ENCODE measurements at places on chromosomes 7 and 10. TPM values are rescaled to one million over a fixed set of nuclear protein-coding genes. Genes with fewer than 3 reads are reported as not detected.

PNLIPRP3 gene
- not detected for total RNA-seq

PRKG1 gene
- not detected for total RNA-seq

CCL24 gene
- total RNA-seq: not detected

CRHR2 gene
- total RNA-seq: not detected

NDUFA5 gene
- 62.1 TPM for total RNA-seq

ABCC2 gene
- 1.3 TPM for total RNA-seq

GPR26 gene
- total RNA-seq: not detected

ZNF365 gene
- total RNA-seq: not detected

SDK1 gene
- total RNA-seq: 0.16 TPM

DNA sequence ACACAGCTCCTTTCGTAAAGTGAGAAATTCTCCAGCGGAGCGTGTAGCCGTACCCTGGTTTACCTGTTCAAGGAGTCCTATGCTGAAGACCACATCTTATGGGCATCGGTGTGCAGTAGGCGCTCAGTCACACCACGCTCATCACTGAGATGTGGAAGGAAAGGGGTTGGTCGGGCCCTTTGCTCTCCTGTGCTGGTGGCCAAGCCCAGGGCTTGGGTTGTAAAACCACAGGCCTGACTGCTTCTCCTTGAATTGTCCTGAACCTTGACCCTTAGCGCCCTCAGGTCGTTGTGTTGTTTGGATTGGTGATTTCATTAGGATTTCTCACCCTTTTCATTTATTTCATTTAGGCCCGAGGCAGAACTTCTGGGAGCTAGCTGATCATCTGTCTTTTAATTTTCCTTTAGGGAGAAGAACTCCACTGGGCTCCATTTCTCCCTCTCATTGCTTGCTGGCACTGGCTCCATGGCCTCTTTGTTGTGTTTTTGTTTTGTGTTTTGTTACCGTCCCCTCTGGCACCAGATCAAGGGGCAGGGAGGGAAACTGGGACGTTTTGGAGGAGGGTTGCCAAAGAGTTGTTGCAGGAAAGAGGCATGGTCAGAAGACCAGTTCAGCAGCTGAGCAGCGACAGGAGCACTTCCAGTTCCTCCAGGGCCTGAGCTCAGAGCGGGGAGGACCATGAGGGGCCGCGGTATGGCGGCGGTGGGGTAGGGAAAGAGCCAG is 511.4 kb upstream of the GALNT17 start:
- H3K4me1 ChIP-seq: no peaks in the 10 kb centered on the region
- H3K27me3 ChIP-seq: no peaks in the 10 kb centered on the region
- H3K36me3 ChIP-seq: no peaks in the 10 kb centered on the region
- no peak overlapping the region for H3K4me3 ChIP-seq
- H3K27ac ChIP-seq: no peak overlapping the region

GRCh38 chr7:102908676-102909075 is 4.1 kb upstream of the LRRC17 start:
- no peak overlapping the region for H3K27ac ChIP-seq
- no peak for DNase-seq
- H3K4me3 ChIP-seq: no peak overlapping the region

DNA sequence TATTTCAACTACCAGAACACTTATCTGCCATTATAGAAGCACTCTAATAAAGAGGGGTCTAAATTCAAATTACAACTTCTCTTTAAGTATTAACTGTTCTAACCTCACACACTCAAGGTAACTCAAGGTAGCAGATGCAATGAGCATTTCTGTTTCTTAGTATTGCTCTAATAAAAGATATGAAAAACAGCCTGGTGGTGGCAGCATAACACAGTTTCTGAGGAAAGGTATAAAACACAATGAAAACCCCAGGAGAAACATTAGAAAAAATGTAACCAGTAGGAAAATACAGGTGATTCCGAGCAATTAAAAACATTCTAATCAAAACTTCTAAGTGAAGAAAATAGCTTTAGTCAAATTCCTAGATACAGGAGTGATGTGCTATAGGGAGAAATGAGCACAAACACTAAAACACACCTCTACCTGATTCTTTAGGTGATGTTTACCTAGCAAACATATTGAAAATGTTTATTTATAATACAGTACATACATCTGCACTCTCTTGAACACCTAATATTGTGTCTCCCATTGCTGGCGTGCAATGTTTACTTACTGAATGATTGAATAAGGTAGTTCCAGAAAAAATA is 3.5 kb downstream of the MKRN1 start:
- no peaks in the 10 kb centered on the region for H3K27me3 ChIP-seq
- peak overlapping the region; percentile 60 for H3K4me3 ChIP-seq
- DNase-seq: peak; percentile 85
- peak overlapping the region; percentile 54 for H3K27ac ChIP-seq
- peaks cover 10% of the 10 kb centered on the region for H3K36me3 ChIP-seq

GRCh38 chr10:1253523-1254353 is 197.6 kb downstream of the WDR37 start:
- peak overlapping the region; percentile 56 for H3K27ac ChIP-seq
- peak; percentile 53 for DNase-seq
- H3K27me3 ChIP-seq: peaks cover 39% of the 10 kb centered on the region
- H3K4me1 ChIP-seq: peaks cover 7% of the 10 kb centered on the region
- no peak overlapping the region for H3K4me3 ChIP-seq

DNA sequence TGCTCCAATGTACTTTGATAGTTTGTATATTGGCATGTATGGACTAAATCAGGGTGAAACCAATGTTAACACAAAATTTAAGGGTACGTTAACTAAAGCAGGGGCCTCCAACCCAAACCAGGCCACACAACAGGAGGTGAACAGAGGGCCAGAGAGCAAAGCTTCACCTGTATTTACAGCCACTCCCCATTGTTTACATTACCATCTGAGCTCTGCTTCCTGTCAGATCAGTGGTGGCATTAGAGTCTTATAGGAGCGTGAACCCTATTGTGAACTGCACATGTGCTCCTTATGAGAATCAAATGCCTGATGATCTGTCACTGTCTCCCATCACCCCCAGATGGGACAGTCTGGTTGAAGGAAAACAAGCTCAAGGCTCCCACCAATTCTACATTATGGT is 62.0 kb upstream of the SCIN start:
- no peak overlapping the region for H3K4me3 ChIP-seq
- H3K4me1 ChIP-seq: no peaks in the 10 kb centered on the region
- H3K36me3 ChIP-seq: no peaks in the 10 kb centered on the region
- peaks cover 6% of the 10 kb centered on the region for H3K27me3 ChIP-seq
- DNase-seq: no peak
- no peak overlapping the region for H3K27ac ChIP-seq

DNA sequence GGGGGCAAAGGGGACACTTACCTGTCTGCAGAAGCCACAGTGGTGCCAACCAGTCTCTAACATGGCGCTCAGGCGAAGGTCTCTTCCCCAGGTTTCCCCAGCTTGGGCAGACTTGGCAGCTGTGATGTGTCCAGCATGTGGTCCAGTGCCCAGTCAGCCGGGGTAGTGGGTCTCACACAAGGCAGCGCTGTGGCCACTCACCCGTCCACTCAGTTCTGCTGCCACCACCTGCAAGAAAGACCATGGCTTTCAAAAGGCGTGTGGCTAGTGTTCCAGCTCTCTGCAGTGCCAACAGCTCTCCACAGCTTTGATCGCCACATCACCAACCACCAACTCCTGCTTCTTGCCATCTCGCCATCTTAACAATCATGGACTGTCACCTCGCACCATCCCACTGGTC is 259.6 kb downstream of the USP6NL start:
- no peaks in the 10 kb centered on the region for H3K36me3 ChIP-seq
- H3K4me1 ChIP-seq: no peaks in the 10 kb centered on the region
- DNase-seq: no peak
- H3K4me3 ChIP-seq: no peak overlapping the region
- peaks cover 5% of the 10 kb centered on the region for H3K27me3 ChIP-seq

DNA sequence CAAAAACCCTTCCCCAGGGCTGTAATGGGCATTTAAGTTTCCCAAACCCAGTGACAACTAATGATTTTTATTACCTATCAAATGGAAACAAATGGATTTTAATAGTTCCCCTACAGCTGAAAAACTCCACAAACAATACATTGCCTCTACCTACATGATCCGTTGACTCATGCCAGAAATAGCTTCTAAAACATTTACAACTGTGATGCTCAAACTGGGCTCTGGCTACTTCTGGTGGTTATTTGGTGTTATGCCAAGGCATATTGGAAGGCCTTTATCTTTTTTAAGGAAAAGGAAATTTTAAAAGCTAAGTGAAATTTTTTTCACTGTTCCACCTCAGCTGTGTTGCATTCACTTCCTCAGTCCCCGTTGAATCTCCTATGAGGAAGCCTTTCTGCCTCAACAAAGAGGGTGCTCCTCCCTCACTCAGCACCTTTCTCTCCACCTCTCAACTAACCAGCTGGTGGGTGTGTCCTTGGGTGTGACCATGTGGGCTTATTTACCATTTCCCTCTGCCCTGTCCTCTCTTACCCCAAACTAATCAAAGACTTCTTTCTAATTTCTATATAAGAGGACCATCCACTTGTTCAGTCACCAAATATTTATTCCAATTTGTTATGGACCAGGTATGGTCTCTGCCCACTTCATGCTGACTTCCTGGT is 82.9 kb downstream of the PRTFDC1 start:
- peaks cover 24% of the 10 kb centered on the region for H3K4me1 ChIP-seq
- H3K27ac ChIP-seq: no peak overlapping the region
- H3K36me3 ChIP-seq: peaks cover 4% of the 10 kb centered on the region
- no peaks in the 10 kb centered on the region for H3K27me3 ChIP-seq
- no peak for DNase-seq
- H3K4me3 ChIP-seq: no peak overlapping the region

GRCh38 chr7:27895551-27895950 is 155.6 kb downstream of the TAX1BP1 start:
- H3K36me3 ChIP-seq: no peaks in the 10 kb centered on the region
- H3K4me1 ChIP-seq: peaks cover 19% of the 10 kb centered on the region
- no peak overlapping the region for H3K4me3 ChIP-seq

GRCh38 chr10:100515612-100516011 is 4.0 kb downstream of the SEC31B start:
- H3K36me3 ChIP-seq: peaks cover 50% of the 10 kb centered on the region
- DNase-seq: no peak
- H3K4me3 ChIP-seq: no peak overlapping the region
- H3K27ac ChIP-seq: no peak overlapping the region

- DNase-seq: no peak
- no peak overlapping the region for H3K4me3 ChIP-seq
- peaks cover 9% of the 10 kb centered on the region for H3K27me3 ChIP-seq
- no peaks in the 10 kb centered on the region for H3K36me3 ChIP-seq
- no peaks in the 10 kb centered on the region for H3K4me1 ChIP-seq
Observed at GRCh38 chr7:71131256-71132126, 453 bp upstream of the GALNT17 start.

GRCh38 chr10:104351919-104352318 is 1.7 kb upstream of the CFAP58 start:
- H3K27ac ChIP-seq: peak overlapping the region; percentile 34

GRCh38 chr7:151540146-151540545 is 20.5 kb upstream of the RHEB start:
- H3K4me3 ChIP-seq: no peak overlapping the region
- H3K27me3 ChIP-seq: peaks cover 30% of the 10 kb centered on the region
- H3K27ac ChIP-seq: no peak overlapping the region
- DNase-seq: no peak
- no peaks in the 10 kb centered on the region for H3K36me3 ChIP-seq
- peaks cover 6% of the 10 kb centered on the region for H3K4me1 ChIP-seq

GRCh38 chr10:78803710-78804109 is 265.1 kb upstream of the ZMIZ1 start:
- H3K4me1 ChIP-seq: no peaks in the 10 kb centered on the region
- H3K36me3 ChIP-seq: no peaks in the 10 kb centered on the region
- no peak for DNase-seq

- H3K4me1 ChIP-seq: no peaks in the 10 kb centered on the region
- no peaks in the 10 kb centered on the region for H3K36me3 ChIP-seq
- H3K27me3 ChIP-seq: peaks cover 22% of the 10 kb centered on the region
- no peak overlapping the region for H3K27ac ChIP-seq
Observed at GRCh38 chr7:23074443-23075261, 30.9 kb upstream of the KLHL7 start.

DNA sequence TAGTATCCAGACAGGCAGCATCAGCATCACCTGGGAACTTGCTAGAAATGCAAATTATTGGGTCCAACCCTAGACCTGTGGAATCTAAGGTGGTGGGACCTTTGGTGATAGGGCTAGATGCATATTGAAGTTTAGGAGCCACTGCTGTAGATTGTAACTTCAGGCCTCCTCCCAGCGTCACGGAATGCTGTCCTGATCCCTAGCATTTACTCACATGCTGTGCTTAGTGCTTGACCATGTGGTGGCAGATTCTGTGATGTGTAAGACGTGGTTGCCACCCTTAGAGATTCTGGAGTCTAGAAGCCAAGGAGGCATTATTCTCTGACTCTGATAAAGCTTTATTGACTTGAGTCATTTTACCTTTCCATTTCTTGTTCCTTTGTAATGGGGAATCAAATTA is 13.5 kb downstream of the AHR start:
- peaks cover 11% of the 10 kb centered on the region for H3K4me1 ChIP-seq
- no peak for DNase-seq
- H3K4me3 ChIP-seq: no peak overlapping the region
- no peaks in the 10 kb centered on the region for H3K27me3 ChIP-seq

DNA sequence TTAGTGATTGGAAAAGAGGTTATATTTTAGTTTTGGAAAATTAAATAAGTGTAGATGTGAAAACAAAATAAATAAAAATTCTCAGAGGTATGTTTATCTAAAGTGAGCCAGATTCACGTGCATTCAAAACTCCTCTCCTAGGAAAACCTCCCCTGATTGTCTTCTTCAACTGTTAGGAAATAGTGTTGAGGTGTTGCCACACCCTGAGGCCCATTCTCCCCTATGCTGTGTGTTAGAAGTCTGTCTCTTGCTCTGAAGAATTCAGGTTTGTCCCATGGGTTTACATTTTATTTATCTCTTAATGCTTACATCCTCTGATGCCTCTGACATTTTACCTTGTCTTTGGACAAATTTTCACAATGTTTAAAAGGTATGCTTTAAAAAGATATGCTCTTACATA is 40.3 kb downstream of the PTPRE start:
- no peaks in the 10 kb centered on the region for H3K36me3 ChIP-seq
- H3K27me3 ChIP-seq: no peaks in the 10 kb centered on the region
- DNase-seq: no peak
- no peak overlapping the region for H3K27ac ChIP-seq
- peaks cover 7% of the 10 kb centered on the region for H3K4me1 ChIP-seq

DNA sequence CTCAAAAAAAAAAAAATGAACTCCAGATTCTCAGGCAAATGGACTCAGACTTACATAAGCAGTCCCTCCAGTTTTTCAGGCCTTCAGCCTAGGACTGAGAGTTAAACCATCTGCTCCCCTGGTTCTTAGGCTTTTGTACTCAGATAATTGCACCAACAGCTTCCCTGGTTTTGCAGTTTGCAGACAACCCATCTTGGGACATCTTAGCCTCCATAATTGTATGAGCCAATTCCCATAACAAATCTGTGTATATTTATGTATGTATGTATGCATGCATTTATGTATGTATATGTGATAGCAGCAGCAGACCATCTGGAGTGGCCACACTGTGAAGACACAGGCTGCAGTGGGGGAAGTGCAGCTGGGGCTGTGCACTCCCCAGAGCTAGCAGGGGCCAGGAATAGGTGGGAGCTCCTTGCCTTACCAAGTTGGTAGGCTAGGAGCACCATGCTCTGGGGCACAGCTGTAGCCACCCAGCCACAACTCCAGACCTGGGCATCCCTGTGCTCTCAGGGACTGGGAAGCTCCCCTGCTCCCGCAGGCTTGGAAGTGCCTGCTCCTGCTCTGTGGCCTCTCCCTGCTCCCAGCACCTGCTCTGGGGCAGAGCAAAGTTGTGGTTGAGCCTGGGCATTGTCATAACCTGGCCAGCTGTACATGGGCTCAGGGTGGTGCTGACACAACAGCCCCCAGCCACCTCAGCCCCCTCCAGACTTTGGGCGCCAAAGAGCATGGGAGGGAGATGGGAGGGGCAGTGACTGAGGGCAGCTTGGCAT is 8.9 kb upstream of the KLHL7 start:
- no peaks in the 10 kb centered on the region for H3K36me3 ChIP-seq
- peaks cover 4% of the 10 kb centered on the region for H3K27me3 ChIP-seq
- H3K27ac ChIP-seq: no peak overlapping the region
- H3K4me1 ChIP-seq: no peaks in the 10 kb centered on the region
- H3K4me3 ChIP-seq: no peak overlapping the region
- DNase-seq: no peak

Measured in activated CD4-positive, alpha-beta T cell treated with anti-CD3 and anti-CD28 coated beads, Interleukin-2, amount 10 ng/mL, durations not matched to agents 24 days and 14 days (primary cell).